Activated naive CD8-positive, alpha-beta T cell treated with anti-CD3 and anti-CD28 coated beads, Interleukin-2, amount 50 U/mL, for 24 hours (primary cell): ENCODE measurements at places on chromosomes 5 and 9.

DNA sequence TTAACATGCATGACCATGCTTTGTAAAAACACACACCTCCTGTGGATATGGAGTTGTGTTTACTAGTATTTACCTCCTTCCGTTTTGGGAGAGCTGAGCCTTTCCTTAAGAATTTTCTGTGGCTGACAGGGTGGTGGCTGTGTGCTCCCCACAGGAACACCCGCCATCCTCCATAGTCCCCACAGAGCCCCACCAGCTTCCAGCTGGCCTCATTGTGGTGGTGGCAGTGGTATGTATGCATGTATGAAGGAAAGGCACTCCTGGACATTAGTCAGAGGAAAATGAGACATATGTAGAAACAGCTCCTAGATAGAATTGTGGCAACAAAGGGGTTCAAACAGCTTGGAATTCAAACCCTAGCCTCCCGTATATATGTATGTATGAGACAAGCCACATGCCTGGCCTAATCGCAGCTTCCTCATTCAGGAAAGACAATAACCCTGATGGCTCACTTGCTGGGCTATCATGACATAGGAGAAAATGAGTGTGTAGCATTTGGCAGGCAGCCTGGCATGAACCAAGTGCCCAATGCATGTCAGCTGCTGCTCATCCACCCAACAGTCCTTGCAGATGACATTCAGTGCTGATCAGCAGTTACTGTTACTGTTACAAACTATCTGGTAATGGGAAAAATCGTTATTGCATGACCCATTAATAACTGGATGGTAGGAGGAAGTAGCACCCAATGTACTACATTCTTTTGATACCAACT, 459.7 kb downstream of the EBF1 start:
- DNase-seq, result no peak

DNA sequence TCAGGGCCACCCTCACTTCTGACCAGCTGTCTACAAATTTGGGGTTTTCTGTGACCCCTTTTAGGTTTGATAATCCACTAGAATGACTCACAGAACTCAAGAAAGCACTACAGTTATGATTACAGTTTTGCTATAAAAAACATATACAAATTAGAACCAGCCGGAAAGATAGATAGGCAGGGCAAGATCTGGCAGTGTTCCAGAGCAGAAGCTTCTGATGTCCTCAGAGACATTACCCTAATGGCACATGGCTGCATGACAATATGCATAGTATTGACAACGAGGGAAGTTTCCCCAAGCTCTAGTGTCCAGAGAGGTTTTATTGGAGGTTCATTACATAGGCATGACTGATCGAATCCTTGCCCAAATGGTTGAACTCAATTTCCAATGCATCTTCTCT, 158.1 kb downstream of the RAB3C start:
- no peak for DNase-seq

DNA sequence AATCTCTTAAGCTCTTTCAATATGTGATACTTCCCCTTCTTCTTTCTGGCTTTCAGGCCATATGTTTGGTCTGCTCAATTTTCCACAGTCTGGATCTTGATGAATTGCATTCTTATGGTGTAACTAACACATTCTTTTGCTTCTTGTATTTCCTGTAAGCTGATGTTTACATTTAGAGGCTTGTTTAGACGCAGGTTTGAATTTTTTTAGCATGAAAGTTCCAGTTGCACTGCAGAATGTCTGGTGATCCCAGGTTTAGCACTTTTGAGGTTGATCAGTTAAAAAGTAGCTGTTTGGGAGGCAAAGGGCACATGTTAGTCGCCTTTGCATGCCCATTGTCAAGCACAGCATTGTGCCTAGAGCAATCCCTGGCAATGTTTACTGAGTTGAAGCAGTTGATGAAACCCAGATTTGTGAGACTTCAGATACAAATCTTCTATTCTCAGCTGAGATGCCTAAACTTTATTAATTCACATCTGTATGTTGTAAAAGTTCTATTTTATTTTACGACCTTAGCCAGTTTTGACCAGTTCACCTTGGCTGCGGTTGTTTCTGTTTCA, 59.6 kb upstream of the SPATA31C2 start:
- DNase-seq, result no peak

- DNase-seq, result no peak
These were observed 19.9 kb upstream of the SUSD1 start for GRCh38 chr9:112194969-112195431.

DNA sequence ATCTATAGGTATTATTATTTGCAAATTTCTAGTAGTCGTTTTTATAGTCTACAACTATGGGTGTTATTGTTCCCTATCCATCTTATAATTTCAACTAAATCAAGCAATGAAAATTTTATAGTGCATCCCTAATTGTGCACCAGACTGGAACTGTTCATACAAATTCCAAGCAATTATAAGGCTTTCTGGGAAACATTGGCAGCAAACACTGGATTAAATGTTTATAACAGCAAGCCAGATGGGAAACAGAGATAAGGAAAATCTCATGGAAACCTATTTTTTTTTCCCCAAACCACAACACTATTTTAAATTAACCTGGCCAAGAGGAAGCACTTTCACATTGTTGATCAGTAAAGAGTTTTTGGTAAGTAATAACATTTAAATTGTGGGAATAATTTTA, 524.3 kb downstream of the RASEF start:
- no peak for DNase-seq

GRCh38 chr5:179309383-179309670, 35.9 kb downstream of the ADAMTS2 start:
- no peak for DNase-seq

DNA sequence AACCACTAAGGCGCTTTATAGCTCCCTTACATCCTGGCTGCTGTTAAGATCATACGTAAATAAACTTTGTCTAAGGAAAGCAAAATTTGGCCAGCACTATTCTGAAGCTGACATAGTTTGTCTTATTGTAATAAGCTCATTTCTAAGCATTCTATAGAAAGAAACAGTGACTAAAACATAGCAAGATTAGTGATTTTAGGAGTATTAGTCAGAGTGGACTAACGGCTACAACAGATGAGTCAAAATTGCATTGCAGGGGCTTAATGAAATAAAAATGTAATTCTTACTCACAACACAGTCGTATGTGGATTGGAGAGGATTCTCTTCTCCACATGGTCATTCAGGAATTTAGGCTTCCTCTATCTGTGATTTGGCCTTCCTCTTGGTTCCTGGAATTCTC, 347.6 kb downstream of the GADD45G start:
- DNase-seq, result no peak

GRCh38 chr9:21434202-21435014, 5.8 kb upstream of the IFNA1 start:
- DNase-seq, result peak; percentile 45

DNA sequence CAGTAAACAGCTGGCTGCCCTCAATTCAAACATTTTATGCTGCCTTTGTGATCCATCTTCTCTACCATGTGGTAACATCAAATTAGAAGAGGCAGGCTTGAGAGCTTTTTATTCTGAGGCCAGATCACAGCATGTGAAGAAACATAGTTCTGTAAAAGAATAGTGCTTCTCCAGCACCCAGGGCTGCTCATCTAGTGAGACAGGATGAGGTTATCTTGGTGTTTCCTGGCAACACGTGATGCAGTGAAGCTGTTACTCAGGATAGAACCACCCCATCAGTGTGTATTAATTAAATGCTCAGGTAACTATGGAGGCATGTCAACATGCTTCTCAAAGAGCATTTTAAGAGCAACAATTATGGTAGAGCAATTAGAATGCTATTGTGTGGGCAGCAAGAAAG, 400.5 kb upstream of the ACO1 start:
- DNase-seq, result no peak

DNA sequence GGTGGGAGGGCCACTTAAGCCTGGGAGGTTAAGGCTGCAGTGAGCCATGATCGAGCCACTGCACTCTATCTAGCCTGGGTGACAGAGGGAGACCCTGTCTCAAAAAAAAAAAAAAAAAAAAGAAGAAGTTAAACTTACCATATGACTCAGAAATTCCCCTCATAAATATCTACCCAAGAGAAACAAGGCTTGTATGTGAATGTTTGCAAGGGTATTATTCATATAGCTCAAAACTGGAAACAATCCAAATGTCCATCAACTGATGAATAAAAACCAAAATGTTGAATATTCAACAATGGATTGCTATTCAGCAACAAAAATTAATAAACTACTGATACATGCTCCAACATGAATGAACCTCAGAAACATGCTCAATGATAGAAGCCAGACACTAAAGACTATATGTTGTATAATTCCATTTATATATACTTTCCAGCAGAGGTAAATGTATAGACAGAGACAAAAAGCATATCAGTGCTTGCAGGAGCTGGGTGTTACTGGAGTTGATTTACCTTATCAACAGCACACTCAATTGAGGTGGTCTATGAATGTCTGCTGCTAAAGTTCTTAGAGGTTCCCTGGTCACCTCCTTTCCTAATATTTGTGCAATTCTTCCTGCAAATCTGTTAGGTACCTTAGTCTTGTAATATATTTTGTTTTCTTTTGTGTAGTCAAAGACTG, 5.3 kb upstream of the SREK1 start:
- no peak for DNase-seq

GRCh38 chr5:52657247-52657645, 130.5 kb upstream of the ITGA1 start:
- DNase-seq, result no peak

DNA sequence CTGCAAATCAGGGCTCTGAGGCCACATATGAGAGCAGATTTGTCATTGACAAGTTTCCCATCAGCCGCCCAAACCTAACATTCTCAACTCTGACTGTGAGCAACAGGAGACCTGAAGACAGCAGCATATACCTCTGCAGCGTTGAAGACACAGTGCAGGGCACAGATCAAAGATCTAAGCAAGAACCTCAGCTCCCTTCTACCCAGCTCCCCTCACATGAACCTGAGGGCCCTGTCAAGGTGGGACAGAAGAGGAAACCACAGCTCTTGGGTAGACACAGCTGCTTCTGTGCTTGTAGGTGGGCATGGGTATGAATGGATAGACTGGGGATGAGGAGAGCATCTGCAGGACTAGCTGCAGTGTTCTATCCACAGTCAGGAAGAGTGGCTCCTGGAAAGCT, 8.7 kb upstream of the PRSS3 start:
- DNase-seq, result no peak

DNA sequence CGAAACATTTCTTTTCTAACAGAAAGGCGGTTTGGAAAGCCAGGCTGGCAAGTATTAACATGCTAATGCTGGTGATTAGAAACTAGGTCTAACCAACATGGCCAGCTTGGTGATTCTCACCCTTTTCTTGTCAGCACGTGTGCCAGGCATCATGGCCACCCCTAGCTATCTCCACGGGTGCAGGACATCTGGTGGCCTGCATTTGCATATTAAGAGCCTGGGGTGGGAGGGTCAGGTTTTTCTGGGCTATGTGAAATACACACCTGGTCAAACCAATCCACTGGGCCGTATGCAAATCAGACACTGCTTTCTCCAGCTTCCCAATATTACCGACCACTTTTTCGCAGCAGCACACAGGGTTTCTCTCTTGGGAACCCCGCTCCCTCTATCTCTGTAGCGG, 612.1 kb downstream of the PTPRD start:
- no peak for DNase-seq

DNA sequence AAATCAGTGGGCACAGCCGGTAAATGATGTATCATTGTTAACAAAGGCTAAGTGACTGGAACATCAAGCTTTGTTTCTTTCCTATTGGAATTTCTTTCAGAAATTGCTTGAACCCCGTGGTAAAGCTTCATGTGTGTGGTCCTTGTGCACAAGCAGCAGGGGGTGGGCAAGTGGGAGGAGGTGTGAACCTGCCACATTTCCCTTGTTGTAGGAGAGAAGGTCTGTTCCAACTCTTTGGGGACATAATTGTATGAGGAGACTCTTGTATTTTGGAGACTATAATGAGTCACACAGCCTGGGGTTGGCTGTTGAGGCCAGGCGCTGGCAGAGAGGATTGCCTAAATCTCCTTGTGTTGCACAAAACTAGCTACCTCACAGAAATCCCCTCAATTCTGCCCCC, 620.5 kb downstream of the IRX1 start:
- no peak for DNase-seq

DNA sequence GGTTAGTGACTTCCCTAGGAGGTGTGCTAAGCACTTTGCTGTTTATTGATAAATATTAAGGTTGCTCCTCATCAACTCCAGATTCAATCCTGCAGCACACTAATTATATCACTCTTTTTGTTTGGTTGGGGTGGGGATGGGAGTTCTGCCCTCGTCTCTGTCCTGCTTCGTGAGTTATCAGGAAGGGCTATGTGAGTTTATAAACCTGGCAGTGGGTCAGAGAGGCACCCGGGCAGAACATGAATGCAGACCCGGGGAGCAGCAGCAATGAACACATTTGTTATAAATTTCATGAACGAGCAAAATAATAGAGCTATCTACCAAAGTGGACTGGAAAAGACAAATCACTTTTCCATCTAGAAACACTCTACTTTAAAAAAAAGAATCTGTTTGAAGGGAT, 125.5 kb upstream of the WWC1 start:
- DNase-seq, result no peak

DNA sequence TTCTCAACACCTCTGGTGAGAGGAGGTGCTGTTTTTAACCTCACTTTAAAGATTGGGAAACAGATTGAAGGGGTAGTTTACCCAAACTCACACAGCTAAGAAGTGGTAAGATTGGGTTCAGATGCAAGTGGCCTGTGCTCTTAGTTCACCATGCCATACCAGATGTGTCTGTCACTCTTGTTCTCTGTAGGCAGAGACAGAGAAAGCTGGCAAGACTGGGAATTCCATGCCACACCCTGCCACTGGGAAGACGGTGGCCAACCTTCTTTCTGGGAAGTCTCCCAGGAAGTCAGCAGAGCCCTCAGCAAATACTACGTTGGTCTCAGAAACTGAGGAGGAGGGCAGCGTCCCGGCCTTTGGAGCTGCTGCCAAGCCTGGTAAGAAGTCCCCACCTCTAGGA, 11.0 kb downstream of the TCOF1 start:
- DNase-seq, result no peak

GRCh38 chr5:22329683-22330082, 523.5 kb downstream of the CDH12 start:
- DNase-seq, result no peak

DNA sequence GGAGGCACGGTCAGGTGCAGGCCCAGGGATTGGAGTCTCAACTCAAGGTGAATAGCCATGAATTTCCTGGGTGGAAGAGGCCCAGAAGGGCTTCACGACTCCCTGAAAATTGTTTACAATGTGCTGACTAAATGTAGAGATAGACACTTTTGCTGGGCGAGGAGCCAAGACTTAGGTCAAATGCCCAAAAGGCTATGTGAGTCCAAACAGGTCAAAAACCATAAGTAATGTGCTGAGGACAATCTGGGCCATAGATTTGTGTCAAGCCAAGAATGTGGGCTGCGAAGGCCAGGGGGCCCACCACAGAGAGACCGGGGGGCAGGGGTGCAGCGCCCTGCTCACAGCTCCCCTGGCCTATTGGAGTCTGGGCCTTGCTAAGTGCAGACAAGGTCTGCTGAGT, 197.8 kb downstream of the HSPA4 start:
- no peak for DNase-seq

- no peak for DNase-seq
These were observed 28.7 kb downstream of the GFRA3 start for GRCh38 chr5:138245717-138246116.

- DNase-seq, result no peak
These were observed 1494.4 kb upstream of the NUDT12 start for GRCh38 chr5:105057001-105057436.

- DNase-seq, result no peak
These were observed 4.5 kb downstream of the CAMK4 start for GRCh38 chr5:111228520-111229220.

- DNase-seq, result no peak
These were observed 164.3 kb upstream of the KLF9 start for GRCh38 chr9:70578720-70579119.

- DNase-seq, result no peak
These were observed 159.5 kb downstream of the GNA14 start for GRCh38 chr9:77488439-77489126.

GRCh38 chr5:25107853-25108252, 463.1 kb upstream of the CDH10 start:
- no peak for DNase-seq

GRCh38 chr5:163434401-163434866, 3.0 kb upstream of the CCNG1 start:
- no peak for DNase-seq
